CD4-positive, alpha-beta T cell treated with Interleukin-12 subunit alpha and Interleukin-12 subunit beta, for 1 hour (primary cell): ENCODE measurements at places on chromosomes 4 and X.

GRCh38 chr4:148266921-148267320 lies 175.3 kb downstream of the NR3C2 start:
- DNase-seq, result no peak

DNA sequence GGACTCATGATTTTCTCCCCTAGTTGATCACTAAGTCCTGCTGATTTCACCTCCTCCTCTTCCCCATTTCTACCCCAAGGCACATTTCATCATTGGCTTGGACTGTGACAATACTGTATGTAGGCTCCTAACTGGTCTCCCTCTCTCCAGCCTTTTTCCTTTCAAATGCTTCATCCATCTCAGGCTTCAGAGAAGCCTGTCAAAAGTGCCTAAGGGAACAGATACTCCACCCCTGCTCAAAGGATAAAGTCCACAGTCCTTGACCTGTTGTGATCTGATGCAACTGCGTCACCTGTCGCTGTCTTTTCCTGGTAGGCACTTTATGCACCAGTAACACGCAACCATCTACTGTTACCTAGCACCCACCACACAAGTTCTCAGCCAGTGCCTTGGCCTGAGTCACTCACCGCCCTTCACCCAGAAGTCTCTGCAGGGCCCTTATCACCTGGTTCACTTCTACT lies 12.8 kb downstream of the SCARB2 start:
- no peak for DNase-seq

- no peak for DNase-seq
Measured at GRCh38 chrX:9905288-9905687, 61.9 kb upstream of the CLDN34 start.

DNA sequence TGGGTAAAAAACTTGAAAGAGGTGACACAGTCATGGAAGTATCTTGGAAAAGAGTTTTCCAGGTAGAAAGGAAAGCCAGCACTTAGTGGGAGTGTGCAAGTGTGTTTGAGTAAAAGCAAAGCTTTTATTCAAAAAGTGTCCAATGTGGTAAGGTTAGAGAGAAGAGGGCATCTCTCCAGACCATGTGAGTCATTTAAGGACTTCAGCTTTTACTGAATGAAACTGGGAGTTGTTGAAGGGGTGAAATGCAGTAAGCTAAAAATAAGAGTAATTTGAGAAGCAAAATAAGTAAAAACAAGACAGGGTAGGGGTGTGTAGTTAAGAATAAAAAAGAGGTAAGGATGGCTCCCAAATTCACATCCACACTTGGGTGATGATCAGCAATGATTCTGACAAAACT lies 238.9 kb downstream of the SLC7A11 start:
- DNase-seq, result no peak

DNA sequence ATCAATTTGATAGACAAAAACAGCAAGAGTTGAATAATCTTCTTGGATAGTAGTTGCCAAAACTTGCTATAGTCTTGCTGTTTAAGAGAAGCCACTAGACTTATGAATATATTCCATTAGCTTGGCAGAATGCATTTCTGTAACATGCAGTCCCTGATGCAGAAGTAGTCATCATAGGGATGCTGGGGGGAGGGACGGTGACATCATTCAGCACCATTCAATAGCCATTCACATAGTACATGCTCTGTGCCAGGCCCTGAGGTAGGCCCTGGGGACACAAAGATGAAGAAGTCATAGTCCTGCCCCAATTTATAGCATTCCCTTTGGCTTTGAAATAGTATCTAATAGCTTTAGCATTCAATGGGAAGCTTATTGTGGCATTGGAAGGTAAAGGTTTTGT lies 185.5 kb upstream of the AFF2 start:
- no peak for DNase-seq

GRCh38 chrX:13167481-13168231 lies 123.2 kb upstream of the FAM9C start:
- peak; percentile 16 for DNase-seq

GRCh38 chr4:164572877-164573279 lies 181.1 kb upstream of the SMIM31 start:
- no peak for DNase-seq

GRCh38 chr4:8155660-8156421 lies 2.8 kb downstream of the ABLIM2 start:
- no peak for DNase-seq

- no peak for DNase-seq
Measured at GRCh38 chr4:173488656-173489055, 41.4 kb downstream of the HAND2 start.

DNA sequence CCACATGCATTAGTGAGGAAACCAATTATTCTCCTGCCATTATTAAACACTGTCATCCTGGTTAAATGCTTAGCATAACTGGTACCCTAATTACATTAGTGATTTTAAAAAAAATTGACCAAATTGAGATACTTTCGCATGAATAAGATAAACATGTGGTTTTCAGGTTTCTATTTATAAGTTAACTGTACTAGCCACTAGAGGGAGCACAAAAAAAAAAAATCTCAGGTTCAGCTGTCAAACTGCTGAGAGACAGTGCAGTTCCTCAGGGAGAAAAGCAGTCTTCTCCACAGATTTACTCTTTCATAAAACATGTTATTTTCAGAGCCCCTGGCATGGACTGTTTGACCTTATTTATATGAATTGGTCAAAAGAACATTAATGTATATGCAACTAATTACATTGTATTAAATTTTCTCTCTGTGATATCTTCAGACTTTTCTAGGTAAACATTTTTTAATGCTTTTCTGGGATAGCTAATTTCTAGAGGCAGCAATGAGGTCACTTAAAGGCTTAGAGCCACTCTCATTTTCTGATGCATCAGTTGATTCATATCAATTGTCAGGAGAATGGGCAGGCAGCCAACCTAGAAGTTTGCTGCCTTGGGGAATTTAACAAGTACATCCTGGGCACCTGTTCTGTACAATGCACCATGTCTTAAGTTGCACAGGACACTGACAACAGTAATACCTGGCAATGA lies 167.5 kb downstream of the CDS1 start:
- DNase-seq, result no peak

GRCh38 chrX:24463077-24463476 lies 2.0 kb upstream of the PDK3 start:
- no peak for DNase-seq

DNA sequence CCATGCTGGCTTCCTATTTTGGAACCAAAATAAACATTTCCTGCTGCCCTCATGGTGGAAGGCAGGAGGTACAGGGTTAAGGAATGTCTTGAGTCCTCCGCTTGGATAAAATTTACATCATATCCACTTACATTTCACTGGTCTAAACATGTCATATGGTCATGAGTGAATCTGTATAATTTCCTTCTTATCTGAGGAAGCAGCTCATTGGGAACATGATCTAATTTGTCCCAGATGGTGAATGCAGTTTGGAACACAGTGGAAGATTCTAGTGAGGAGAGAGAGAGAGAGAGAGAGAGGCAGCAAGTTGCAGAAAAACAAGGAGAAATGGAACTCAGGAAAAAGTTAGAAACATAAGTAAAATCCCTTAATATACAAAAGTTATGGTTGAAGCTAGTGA lies 46.8 kb downstream of the MXRA5 start:
- no peak for DNase-seq

DNA sequence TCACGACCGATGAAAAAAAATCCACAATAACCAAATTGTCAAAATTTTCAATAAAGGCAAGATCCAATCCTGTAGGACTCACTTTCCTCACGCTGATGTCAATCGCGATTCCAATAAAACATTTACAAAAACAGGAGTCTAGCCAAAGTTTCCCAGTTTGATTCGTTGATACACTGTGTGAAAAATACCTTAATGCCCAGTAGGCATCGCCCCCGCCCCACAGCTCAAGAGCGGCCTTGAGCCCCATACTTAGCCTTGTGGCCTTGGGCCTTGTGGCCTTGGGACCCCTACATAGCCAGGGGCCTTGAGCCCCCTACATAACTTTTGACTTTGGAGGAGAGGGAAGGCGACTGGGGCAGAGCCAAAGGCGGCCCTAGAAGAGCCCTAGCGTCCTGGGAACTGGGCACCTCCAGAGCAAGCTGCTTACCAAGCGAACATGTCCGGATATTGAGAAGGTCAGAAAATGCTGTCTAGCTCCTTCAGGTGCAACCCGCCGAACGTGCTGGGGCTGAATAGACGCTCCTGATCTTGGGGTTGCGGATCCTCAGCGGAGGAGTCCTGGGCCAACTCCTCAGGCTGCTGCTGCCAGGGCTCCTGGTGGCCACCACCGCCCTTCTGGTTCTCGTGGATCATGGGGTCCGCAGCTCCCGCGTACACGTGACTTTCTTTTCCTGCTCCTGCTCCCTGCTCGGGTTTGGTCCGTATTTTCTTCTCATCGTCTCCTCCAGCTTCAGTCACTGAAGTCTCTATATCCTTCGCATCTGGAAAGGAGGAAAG lies 62.9 kb downstream of the RHOXF2B start:
- DNase-seq, result no peak

DNA sequence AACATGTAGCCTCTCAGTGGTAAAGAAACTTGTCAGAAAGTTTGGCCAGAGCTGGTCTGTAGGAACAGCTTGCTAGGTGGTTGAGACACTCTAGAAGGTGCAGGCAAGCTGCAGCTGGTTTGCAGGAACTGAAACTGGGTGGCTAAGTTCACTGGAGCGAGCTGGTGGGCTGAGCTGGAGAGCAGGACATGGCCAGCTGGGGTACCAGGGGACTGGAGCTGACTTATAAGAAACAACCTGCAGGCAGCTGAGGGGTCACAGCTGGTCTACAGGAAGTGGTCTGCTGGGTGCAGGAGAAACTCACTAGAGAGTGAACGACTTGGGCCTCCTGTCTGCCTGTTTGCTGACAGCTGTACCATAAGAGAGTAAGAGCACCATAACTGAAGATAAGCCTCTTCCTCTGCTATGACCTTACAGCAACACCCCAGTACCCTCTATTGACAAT lies 157.1 kb upstream of the LNX1 start:
- peak; percentile 3 for DNase-seq

DNA sequence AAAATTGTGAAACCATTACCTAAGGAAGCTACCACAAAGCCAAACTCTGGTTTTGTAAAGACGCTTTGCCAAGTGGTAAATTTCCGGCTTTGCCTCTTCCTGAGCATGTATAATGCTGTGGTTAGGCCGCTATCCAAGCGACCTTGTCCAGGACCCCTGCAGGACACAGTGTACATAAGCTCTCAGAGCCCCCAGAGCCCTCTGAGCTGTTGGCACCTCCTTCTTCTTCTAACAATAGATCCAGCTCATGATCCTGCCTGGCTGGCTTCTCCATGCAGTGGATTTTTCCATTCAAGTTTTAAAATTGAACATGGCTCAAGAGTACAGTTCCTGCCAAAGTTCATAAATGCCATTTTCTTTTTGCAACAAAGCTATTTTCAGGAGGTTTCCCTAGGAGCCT lies 326.7 kb downstream of the MAPK10 start:
- no peak for DNase-seq

DNA sequence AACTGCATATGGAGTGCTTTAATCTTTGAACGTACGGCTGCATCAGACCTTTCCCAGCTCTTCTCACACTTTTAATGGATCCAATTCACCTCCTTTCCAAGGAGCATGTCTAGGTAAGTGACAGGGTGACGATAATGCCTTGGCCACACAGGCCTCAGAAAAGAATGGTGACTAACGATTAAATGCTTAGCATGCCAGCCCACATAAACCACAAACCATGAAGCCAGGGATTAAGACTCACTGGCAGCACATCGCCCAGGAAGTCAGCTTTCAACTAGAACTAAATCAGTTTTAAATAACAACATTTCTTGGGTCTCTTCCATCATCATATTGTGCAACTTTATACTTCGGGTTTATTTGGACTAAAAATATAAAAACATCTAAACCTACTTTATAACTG lies 28.7 kb downstream of the INPP4B start:
- peak; percentile 10 for DNase-seq

DNA sequence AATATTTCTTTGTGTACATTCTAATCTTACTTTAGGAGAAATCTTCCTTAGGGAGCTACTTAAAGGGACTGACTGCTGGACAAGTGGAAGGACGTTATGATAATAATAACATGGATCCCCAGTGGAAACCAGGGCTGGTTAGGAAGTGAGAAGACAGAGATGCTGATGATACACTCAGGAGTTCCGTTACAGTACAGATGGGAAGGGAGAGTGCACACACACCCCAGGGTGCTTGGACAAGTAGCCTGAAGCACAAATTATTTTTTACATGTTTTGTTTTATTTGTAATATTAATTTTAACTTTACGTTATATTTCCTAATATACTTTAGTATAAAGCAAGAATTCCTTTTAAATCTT lies 84.1 kb downstream of the BMPR1B start:
- DNase-seq, result no peak

DNA sequence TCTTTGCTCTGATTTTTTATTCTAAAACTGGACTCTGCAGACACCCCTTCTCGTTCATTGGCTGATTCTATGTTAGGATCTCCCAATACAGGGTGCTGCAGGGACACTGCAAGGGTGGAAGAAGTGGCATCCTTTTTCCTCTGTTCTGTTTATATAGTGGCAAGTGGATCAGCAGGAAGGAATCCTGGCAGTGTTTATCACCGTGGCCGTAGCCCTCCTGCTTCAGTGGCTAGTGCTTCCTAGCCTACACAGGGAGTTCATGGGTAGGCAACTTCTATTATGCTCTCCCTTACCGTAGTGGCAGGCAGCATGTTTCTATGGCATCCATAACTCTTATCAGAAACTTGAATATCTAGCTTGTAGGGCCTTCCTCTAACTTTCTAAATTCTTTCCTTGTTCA lies 6.4 kb upstream of the AP1AR start:
- no peak for DNase-seq

GRCh38 chrX:11704725-11705495 lies 39.2 kb upstream of the ARHGAP6 start:
- no peak for DNase-seq

- no peak for DNase-seq
Measured at GRCh38 chr4:78811034-78811433, 34.9 kb downstream of the BMP2K start.

GRCh38 chrX:11528623-11529022 lies 137.1 kb downstream of the ARHGAP6 start:
- no peak for DNase-seq
